ENCODE measurements at places on chromosomes 6 and 20. TPM values are rescaled to one million over a fixed set of nuclear protein-coding genes. Genes with fewer than 3 reads are reported as not detected.

GRCh38 chr6:111027219-111027618 lies 45.4 kb downstream of the RPF2 start:
- no peak for DNase-seq

GRCh38 chr6:22294301-22294700 lies 2.5 kb downstream of the PRL start:
- no peak for DNase-seq

DNA sequence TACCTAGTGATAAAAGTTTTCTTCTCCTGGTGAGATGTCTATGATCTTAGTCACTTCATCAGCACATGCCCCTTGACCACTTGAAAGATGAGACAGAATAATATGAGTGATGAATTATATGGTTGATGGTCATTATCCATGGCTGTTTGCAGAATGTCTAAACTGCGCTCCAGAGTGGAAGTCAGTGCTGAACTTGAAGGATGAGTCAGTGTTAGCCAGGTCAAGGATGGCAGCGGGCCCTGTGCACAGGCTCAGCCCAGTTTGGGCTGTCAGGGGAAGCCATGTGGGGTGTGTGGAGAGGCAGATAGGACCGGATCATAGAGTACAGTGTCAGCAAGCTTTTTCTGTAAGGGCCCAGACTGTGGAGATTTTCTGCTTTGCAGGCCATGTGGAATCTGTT lies 67.2 kb upstream of the KIF25 start:
- peak; percentile 79 for DNase-seq

GRCh38 chr20:19588732-19589131 lies 169.3 kb upstream of the RIN2 start:
- no peak for DNase-seq

DNA sequence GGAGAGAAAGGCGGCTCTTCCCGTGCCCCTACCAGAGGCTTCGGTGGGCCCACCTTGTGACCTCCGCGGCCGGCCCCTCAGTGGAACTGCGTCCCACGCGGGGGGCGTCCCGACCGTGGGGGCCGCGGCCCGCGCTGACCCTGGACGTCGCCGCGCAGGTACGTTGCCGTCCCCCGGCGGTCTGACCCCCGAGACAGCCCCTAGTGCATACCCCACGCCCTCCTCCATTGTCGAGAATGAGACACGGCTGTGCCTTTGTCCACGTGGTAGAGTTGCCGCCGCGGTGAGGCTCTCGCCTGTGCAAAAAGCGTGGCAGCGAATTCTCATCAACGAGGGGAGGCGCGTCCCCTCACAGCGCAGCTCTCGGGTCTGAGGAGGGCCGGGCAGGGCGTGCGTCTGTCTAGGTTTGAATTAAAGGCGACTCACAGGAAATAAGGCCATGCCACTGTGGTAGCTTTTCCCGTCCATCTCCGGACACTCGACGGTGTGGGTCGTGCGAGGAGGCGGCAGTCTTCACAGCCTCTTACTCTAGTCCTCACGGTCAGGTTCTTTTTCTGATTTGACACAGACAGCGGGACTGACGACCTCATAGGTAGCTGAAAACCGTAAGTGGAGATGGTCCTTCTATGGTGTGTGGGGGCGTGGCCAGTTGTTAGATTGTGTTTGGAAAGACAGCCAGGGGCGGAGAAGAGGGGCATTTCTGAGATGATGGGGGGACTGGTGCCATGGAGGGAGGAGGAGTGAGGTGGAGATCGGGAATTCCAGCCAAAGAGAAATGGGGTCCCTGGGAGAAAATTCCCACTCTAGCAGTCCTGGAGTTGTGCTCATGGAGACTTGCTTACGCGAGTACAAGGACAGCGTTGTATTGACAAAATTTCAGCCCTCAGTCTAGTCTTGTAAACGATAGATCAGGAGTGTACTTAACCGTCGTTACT lies 580 bp downstream of the NXT1 start:
- peak; percentile 45 for DNase-seq

GRCh38 chr20:3922223-3922982 lies 33.2 kb downstream of the PANK2 start:
- no peak for DNase-seq

FAM209B gene
- total RNA-seq: not detected

WFDC5 gene
- not detected for total RNA-seq

TBC1D22B gene
- total RNA-seq: 4.2 TPM

BACH2 gene
- 0.65 TPM for total RNA-seq
